Amniotic stem cell (primary cell): ENCODE measurements at places on chromosomes 2 and 18.

DNA sequence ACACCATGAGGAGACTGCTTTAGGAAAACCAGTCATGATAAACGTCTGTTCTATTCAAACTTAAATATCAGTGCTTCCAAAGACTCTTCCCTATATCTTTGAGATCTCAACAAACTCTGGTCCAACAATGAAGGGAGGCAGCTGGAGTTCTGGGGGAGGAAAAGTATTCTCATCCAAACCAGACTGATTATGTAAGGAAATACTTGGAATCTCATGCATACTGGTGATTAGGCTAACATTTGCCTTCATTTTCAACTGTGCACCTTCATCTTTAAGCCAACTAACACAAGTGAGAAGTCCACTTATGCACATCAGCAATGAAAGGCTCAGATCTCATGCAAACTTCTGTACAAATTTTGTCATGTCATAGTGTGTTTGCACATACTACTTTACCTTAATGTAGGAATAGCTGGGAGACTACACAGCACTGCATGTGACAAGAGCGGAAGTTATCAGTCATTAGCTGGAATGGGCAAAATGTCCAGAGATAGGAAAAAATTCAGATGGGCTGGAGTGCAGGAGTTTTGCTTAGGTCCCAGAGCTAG, 67.5 kb upstream of the STK17B start:
- DNase-seq, result no peak

- DNase-seq, result no peak
Measured at GRCh38 chr2:166157578-166157977, 29.8 kb upstream of the SCN1A start.

- DNase-seq, result no peak
Measured at GRCh38 chr2:146677280-146677679, 1167.5 kb upstream of the ACVR2A start.

DNA sequence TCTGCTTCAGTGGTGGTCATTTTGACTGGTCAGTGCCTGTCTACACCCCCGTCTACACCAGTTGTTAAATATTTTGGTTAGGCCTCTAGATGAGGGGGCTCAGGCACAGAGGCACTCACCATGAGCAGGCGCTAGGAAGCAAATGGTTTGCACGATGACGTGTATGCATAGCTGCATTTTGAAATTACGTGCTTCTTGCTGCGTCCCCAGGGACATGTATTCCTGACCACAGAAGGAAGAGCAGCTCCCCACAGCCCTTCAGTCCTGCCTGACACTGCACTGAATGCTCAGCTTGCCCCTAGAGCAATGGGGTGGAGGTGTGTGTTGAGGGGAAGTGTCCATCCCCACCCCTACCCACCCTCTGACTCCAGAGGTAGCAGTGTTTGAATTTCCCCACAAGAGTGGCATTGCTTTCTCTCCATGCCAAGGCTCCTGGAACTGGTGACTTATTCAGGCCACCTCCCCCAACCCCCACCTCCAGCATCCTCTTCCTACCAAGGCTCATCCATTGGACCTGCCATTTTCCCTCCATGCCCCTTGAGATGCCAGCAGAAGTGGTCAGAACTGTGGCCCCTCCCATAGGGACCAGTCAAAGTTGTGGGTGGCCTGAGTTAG, 11.4 kb upstream of the ZAP70 start:
- no peak for DNase-seq
